ENCODE measurements at places on chromosomes 16 and 17.

DNA sequence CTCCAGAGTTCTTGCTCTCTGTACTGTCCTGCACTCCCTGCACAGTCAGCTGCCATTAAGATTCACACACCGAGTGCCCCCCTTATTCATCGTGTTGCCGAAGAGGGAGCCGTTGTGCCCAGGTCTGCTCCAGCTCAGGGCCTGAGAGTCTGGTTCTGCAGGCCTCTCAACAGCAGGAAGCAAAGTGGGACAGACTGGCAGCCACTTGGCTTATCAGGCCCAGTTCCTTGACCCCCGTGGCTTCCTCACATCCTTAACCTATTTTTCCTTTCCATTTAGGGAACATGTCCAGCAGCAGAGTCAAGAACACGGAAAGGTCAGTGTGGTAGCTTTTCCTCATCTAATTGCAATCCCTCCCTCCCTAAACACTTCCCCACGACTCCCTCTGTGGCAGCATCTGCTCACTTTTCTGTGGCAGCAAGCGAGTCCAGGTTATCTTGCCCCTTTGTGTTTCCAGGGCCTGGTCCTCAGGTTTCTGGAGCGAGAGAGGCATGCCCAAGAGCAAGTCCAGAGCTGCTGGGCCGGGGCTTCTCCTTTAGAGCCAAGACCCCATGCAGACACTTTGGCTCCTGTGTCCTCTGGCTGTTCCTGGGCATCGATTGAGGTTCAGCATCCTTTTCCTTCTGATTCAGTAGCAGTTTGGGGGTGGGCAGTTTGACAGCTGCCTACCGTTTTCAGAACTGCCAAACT lies 22.1 kb upstream of the ADAM11 start:
- DNase-seq = no peak

GRCh38 chr16:81696166-81696960 lies 82.7 kb upstream of the PLCG2 start:
- DNase-seq = no peak

DNA sequence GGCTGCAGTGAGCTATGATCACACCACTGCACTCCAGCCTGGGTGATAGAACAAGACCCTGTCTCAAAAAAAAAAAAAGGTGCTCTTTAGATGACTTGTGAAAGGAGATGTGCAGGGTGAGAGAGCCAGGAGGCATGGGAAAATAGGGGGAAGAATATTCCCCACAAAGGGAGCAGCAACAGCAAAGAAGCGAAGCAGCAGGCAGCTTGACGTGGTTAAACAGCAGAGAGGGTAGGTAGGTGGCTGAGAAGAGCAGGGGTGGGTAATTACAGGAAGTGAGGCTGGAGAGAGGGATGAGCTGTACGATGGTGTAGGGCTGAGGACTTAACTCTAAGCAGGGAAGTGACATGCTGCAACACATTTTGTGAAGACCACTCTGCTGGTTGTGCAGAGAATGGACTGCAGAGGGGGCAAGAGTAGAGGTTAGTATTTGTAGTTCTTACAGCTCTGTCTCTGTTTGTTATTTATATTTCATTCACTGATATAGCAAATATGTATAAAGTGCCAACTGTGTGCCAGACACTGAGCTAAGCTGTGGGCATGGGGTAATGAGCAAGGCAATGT lies 1.6 kb downstream of the HEATR3 start:
- DNase-seq = peak; percentile 17

DNA sequence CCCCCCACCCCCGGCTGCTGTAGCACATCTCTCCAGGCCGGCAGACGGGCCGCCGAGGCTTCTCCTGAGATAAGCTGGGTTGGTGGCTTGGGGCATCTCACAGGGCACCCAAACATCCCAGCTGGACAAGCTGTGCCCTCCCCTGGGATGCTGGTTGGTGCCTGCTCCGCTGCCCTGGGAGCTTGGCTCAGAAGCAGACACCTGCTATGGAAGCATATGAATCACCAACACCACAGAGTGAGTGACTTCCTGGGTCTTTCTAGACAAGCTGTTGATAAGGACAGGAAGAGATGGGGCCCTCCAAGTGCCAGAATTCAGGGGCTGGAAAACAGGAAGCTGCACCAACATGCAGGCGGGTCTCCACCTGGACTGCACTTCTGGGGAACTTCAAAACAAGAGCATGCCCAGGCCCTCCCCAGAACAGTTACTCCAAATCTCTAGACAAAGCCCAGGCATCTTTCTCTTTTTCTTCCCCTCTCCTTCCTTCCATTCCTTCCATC lies 13.7 kb downstream of the C16orf95 start:
- DNase-seq = no peak

DNA sequence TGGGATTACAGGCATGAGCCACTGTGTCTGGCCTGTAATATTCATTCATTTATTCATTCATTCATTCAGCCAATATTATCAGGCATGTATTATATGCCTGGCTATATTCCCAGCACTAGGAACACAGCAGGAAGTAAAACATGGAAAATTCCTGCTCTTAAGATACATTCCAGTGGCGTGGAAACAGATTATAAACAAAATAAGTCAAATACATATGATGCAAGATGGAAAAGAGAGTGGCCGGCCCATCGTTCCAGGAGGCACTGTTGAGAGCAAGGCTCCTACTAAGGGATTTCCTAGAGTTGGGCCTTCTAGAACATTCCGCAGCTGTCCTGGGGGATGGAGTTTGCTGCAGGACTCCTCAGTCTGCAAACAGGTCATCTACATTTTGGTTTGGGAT lies 17.7 kb downstream of the ADCY9 start:
- DNase-seq = no peak

DNA sequence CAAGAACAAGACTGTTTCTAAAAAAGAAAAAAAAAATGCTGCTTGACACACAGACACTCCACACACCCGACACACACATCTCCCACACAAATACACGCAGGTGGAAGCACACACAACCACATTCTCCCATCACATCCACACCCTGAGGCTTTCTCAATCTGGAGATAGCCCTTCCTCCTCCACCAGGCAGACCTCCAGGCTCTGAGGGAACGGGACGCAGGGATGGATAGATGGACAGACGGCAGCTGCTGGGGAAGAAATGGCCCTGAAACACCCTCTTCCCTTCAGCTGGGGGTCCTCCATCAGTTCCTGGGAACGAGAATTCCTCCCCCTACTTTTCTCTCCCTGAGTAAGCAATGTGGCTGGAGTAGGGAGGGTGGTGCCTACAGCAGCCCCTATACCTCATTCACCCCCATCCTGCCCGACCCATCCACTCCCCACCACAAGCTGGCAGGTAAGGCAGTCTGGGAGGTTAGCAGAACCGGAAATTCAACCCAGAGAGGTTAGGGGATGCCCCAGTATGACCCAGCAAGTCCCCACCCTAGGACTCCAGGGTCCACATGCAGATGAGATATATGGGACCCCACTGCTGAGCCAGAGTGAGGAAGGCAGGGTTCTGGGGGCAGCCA lies 4.1 kb upstream of the LITAFD start:
- DNase-seq = no peak

DNA sequence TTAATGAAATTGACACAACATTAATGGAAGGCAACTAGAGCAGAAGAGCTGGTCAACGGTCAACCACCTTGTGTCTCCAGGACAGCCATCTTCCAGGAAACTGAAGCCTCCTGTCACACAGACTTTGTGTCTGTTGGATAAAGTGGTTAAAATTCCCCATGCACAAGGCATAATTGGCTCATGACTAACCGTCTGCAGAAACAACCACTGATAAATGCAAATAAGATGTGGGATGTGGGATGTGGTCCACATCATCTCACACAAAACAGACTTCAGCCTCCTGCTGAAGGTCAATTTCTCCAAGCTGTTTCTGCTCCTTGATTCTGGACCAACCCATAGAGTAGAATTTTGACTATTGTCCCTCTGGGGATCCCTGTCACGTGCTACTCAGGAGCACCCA lies 26.9 kb upstream of the XYLT1 start:
- no peak for DNase-seq

DNA sequence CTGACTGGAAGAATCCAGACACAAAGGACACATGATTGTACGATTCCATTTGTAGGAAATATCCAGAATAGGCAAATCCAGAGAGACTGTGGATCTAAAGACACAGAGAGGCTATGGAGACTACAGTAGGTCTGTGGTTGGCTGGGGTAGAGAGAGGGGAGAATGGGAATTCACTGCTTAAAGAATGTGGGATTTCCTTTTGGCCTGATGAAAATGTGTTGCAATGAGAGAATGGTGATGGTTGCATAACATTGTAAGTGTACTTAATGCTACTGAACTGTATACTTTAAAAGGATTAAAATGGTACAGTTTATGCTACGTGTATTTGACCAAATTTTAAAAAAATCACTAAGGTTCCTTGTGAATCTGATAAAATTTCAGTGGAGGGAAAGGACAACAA lies 62.1 kb downstream of the GPRC5B start:
- DNase-seq = no peak

GRCh38 chr17:46764709-46765401 lies 53.6 kb downstream of the WNT3 start:
- peak; percentile 58 for DNase-seq

Data from GM04503 (cell line).